LoVo (cell line): ENCODE measurements at places on chromosomes 3 and 15.

GRCh38 chr3:100523050-100523760, 30.8 kb downstream of the TMEM45A start:
- no peak for DNase-seq

- DNase-seq, result no peak
These were observed 1.5 kb upstream of the RBM15B start for GRCh38 chr3:51389423-51390183.

- no peak for DNase-seq
These were observed 815 bp upstream of the ABCC5 start for GRCh38 chr3:184018424-184018973.

DNA sequence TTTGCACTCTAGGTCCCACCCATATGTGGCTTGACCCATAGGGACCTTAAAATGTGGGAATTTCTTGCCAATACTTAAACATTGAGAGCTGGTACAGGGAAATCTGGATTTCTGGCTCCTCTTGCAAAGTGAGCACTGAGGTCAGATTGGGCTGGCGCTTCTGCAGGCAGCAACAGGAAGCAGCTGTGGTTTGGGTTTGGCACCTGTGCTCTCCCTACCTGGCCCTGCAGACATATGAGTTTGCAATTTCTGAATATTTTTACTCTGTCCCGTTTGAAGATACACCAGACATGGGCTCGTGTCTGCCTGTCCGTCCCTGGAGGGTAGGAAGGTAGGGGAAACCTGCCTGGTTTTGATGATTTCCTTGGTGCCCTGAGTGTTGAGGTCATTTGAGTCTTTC, 74.8 kb upstream of the SEC13 start:
- DNase-seq, result no peak

DNA sequence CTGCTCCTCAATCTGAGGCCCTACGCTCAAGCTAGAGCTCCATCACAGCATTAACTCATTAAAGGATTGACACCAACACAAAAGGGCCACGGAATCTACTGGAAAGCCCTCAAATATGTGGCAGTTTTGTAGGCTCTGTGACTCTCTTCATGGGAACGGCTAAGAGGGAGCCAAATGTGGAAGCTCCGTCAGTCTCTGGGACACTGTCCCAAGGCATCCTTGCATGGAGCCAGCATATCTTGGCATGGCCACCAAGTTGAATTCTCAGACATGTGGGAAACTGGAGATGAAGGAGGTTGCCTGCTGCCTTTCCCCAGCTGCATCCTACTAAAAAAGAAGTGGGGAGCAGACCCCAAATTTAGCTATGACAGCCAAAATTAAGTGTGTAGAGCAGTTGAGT, 296.9 kb downstream of the NTRK3 start:
- DNase-seq, result no peak
